BE2C (cell line): ENCODE measurements at places on chromosomes 5 and 9.

- no peak for DNase-seq
These were observed 612.5 kb downstream of the KIF4B start for GRCh38 chr5:155625897-155626543.

- no peak for DNase-seq
These were observed 12.7 kb upstream of the AHRR start for GRCh38 chr5:308672-309271.

GRCh38 chr5:87599778-87600177 is 187.0 kb upstream of the CCNH start:
- DNase-seq, result no peak

DNA sequence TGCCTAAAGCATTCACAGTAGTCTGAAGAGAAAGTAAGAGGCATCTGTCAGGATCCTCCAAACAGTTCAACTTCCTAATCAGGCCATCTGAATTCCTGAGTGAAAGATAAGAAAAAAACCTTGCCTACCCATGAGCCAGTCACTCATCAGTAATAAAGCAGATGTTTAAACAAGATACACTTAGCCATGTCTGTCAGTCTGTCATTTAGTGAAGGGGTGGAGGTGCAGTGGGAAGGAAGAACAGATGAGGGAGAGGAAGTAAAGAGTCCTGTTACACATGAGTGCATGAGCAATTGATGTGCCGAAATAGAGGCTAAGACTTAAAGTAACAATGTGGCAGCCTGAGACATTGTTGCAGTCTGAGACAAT is 29.9 kb upstream of the DMRTA1 start:
- no peak for DNase-seq

- DNase-seq, result no peak
These were observed 78.6 kb downstream of the TLE1 start for GRCh38 chr9:81610740-81611107.

GRCh38 chr5:39440958-39441624 is 16.3 kb upstream of the DAB2 start:
- no peak for DNase-seq

DNA sequence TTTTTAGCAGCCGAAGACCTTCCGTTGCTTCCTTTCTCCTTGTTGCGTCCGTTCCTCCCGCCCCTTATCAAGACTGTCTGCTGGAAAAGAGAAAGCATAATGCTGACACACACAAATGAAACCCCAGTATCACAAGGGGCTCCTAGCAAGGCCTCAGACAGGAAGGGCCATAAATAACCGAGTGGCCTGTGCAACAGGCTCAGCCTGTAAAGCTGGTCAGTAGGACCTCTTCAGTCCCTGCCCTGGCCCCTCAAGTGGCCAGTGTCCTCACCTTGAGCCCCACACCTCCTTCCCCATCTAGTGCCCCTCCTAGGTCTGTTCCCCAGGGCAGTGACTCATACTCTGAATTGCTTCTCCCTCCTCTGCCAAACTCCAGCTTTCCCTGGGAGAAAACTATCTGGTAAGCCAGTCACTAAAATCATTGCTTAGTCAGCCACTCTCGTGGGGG is 174.6 kb upstream of the IL12B start:
- DNase-seq, result peak; percentile 15

- no peak for DNase-seq
These were observed 2.2 kb downstream of the PLCXD3 start for GRCh38 chr5:41508186-41508585.

DNA sequence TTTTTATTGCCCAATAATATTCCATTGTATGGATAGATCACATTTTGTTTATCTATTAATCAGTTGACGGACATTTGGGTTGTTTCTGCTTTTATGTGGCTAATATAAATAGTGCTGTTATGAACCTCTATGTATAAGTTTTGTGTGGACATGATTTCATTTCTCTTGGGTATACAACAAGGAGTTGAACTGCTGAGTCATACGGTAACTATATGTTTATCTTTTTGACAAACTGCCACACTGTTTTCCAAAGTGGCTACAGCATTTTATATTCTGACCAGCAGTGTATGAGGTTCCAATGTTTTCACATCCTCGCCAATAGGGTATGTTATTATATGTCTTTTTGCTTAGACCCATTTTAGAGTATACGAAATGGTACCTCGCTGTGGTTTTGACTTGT is 264.3 kb downstream of the RFX3 start:
- DNase-seq, result no peak

DNA sequence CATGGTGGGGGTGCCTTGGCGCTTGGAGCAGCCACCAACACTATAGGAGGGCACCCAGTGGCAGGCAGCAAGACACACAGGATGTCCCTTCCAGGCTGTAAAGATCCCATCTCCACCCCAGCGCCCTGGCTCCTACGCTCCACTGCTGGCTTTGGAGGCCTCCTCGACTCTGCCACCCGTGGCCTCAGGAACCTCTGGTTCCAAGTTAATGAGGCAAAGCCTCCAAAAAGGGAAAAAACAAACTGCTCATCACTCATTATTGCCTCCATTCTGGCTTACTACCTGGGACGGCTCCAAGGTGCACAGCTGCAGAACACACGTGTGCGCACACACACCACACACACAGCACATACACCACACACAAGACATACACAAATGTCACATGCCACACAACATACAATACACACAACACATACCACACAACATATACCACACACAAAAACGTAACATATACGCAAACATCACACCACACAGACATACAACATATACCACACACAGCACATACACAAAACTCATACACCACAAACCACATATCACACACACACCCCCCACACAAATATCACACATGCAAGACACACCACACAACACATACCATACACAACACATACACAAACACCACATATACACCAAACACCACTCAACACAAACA is 45.3 kb downstream of the ROR2 start:
- DNase-seq, result no peak

DNA sequence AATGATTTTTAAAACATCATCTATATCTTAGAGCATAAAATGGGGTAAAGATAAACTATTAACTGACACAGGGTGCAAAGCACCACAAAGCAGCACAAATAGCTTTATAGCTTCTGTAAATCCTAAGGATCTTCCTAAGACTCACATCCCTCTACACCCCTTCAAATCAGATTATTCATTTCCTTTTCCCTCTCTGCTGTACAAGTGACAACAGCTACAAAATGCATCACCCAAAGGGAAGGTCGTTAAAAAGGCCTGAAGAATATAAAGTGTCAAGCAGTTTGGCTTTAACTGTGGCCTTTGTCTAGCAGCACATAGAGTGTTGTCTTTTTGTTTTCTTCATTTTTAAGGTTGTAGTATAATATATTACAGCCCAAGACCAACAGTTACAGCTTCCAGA is 422.1 kb downstream of the PDE4D start:
- no peak for DNase-seq

- DNase-seq, result no peak
These were observed 16.1 kb upstream of the SPIN1 start for GRCh38 chr9:88372103-88372654.

DNA sequence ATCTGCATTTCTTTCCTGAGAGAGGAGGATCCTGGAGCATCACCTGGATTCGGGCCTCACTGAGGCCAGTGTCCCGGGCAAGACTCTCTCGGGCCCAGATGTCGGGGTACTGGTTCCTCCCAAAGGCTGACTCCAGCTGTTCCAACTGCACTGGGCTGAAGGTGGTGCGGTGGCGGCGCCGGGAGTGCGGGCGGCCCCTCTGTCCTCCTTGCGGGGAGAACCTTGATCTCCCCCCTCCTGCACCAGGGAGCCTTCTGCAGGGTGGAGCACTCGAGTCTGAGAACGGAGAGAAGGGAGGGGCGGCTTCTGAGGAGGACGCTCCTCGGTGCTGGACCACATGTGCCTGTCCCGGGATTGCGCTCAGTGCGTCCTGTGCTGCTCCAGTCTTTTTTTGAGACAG is 2.0 kb downstream of the PROP1 start:
- DNase-seq, result no peak

GRCh38 chr5:126961702-126962101 is 68.7 kb downstream of the MARCHF3 start:
- no peak for DNase-seq

GRCh38 chr9:133574771-133575170 is 34.4 kb downstream of the FAM163B start:
- no peak for DNase-seq

GRCh38 chr5:139210585-139210984 is 12.4 kb upstream of the SIL1 start:
- DNase-seq, result no peak

- DNase-seq, result no peak
These were observed 82.1 kb upstream of the IL33 start for GRCh38 chr9:6133346-6134063.

GRCh38 chr5:159216454-159216853 is 7.1 kb upstream of the RNF145 start:
- DNase-seq, result no peak
